ENCODE measurements at places on chromosomes 4 and X.
A peak's percentile ranks its signal among the peaks of the same experiment; 100 is the strongest.

DNA sequence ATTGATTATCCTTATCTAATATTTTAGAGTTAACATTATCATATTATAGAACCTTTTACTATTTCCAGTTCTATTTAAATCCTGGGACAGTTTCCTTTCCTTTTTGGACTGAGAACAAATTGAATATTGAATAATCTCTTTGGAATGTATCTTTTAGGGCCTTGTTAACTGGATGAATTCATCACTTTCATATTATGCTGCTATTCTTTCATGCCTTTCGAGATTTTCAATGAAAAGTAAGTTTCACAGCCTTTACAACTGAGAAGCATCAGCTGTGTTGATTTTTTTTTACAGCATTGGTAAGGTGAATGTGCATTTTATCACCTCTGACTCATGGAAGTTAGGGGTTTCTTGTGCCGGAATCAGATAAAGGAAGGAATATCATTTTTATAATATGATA is 39.6 kb downstream of the PDLIM5 start:
- DNase-seq, result no peak

DNA sequence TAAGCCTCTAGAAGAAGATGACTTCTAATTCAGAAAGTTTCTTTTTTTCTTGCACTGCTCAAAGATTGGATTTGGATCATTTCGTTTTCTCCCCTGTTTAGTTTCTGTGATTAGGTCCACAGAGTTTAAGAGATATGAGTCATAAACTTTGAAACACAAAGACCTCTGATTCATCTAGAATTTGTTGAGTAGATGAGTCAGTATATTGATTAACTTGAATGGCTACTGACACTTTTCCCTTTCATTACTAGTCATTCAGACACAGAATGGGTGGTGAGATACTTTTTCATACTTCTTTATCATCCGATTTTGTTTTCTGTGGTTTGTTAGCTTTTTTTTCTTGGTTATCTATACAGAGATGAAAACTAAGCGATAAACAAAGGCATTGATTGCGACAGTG is 34.1 kb upstream of the AFF2 start:
- no peak for DNase-seq

- no peak for DNase-seq
These were observed 280.2 kb upstream of the GALNTL6 start for GRCh38 chr4:171532968-171533367.

- no peak for DNase-seq
These were observed 49.9 kb downstream of the ZNF157 start for GRCh38 chrX:47420265-47420664.

- no peak for DNase-seq
These were observed 67.6 kb upstream of the TMEM150C start for GRCh38 chr4:82629238-82630000.

DNA sequence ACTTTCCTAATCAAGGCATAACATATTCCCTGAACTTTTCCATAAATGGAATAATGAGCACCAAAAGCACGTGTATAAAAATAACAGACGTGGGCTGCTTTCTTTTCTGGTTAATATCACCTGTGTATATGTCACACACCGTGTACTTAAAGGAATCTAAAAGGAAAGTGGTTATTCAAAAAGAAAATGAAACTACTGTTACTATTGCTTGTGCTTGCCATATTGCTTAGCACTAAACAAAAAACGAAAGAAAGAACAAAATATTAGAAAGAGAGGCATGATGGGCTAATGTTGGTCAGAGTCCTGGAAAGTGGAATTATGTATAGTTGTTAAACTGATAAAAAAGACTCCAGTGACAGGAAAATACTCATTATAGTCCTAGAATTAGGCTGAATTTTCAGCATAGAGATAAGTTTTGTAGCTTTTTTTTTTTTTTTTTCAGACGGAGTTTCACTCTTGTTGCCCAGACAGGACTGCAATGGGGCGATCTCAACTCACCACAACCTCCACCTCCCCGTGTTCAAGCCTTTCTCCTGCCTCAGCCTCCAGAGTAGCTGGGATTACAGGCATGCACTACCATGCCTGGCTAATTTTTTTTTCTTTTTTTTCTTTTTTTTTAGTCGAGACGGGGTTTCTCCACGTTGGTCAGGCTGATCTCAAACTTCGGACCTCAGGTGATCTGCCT is 123.2 kb downstream of the PABPC4L start:
- DNase-seq, result no peak

DNA sequence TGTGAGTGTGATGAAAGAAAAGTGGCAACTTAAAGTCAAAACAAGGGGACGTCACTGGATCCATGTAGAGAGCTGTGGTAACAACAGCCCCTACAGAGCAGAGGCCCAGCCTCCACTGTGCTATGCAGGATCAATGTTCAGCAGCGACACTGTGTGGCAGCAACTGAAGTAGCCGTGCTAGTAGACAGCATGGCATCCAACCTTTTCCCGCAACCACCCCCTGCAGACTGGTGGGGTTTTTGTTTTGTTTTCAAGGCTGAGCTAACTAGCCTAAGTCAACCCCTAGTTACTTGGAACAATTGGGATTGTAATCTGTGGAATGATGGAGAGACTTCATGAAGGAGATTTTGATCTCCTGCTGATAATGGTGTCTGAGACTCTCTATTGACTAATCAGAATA is 44.4 kb upstream of the PPARGC1A start:
- no peak for DNase-seq

DNA sequence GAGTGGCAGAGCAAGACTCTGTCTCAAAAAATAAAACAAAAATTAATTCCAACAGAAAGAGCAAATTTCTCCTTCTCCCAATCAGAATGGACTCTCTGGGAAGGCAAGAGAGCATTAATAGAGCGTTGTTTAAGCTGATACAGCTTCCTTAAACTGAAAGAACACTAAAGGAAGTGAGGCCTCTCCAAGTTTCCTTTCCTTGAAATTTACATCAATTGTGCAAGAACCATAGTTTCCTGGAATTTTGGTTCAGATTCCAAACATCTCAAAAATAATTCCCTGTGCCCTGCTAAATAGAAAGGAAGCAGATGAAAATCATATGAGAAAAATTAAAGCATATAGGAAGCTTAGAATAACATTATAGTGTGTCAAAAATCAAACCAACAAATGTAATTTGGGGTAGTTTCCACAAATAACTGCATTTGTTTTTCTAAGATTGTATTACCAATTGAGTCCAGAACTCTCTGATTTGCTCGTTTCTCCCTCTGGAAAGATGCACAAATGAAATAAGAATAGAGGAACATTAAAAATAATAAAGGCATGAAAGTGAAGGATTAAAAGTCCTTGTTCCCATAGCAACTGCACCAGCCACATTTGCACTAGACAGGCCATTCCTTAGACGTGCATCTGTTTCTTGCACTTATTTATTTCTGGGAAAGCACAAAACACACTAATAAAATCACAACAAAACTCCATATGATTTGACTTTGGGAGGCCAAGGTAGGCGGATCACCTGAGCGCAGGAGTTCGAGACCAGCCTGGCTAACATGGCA is 3.7 kb upstream of the FAM241A start:
- DNase-seq, result no peak

DNA sequence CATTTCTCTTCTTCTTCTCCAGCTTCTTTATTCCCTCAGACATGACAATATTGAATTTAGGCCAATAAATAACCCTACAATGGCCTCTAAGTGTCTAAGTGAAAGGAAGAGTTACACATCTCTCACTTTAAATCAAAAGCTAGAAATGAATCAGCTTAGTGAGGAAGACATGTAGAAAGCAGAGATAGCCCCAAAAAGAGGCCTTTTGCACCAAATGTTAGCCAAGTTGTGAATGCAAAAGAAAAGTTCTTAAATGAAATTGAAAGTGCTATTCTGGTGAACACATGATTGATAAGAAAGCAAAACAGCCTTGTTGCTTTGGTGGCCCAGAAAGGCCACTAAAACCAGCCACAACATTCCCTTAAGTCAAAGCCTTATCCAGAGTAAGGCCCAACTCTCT is 146.2 kb upstream of the HHIP start:
- DNase-seq, result no peak

- DNase-seq, result no peak
These were observed 646 bp upstream of the GSX2 start for GRCh38 chr4:54099287-54099747.

GRCh38 chr4:65825116-65825753 is 154.9 kb upstream of the EPHA5 start:
- DNase-seq, result no peak

GRCh38 chrX:154032653-154033052 is 13.0 kb upstream of the IRAK1 start:
- DNase-seq, result no peak

DNA sequence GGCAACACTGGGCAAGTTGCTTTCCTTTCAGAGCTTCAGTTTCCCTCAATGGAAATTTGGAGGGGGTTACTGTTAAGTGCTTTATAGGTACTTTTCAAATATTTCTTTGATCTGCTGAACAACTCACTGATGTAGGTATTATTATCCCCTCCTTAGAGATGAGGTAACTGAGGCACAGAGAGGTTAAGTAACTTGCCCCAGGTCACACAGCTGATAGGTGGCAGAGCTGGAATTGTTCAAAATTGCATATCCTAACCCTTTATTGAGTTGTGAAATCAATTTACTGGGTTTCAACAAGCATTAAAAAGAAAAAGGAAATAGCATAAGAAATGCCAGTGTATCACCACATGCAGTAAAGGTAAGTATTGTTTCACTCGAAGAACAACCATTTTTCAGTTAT is 6.6 kb downstream of the PPP1R3F start:
- DNase-seq, result no peak

- DNase-seq, result no peak
These were observed 50.1 kb downstream of the STARD8 start for GRCh38 chrX:68697465-68698125.

- DNase-seq, result no peak
These were observed 19.1 kb downstream of the BCOR start for GRCh38 chrX:40078489-40079227.

DNA sequence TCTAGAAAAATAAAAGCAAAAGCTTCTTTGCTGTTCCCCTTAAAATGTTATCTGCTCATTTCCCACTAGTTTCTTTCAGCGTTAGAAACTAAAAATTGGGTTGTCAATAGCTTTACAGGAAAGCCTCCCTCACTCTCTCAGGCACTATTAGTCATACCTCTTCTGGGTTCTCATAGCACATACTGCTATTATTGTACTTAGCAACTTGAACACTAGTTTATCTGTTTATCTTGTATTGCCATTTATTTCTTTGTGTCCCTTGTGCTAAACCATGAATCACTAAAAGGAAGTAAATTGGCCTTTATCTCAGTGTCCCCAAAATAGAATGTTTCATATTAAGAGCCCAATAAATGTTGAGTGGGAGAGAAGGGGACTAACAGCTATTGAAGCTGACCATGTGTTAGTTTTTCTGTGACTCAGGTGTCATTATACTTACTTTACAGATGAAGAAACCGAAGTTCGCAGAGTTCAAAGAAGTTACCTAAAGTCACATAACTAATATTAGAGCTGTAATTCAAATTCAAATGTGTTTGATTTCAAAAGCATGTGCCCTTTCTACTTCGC is 124.8 kb upstream of the CITED1 start:
- no peak for DNase-seq

DNA sequence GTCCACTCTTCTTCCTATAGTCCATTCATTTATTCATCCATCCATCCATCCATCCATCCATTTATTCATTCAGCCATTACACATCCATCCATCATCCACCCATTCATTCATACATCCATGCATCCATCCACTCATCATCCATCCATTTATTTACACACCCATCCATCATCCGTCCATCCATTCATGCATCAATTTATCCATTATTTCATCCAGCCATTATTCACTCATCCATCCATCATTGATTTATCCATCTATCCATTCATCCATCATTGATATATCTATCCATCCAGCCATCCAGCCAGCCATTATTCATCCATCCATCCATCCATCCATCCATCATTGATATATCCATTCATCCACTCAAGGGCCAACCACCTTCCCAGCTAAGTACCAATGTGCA is 12.7 kb downstream of the CPZ start:
- no peak for DNase-seq

- no peak for DNase-seq
These were observed 14.3 kb upstream of the HSD17B11 start for GRCh38 chr4:87405211-87405820.

DNA sequence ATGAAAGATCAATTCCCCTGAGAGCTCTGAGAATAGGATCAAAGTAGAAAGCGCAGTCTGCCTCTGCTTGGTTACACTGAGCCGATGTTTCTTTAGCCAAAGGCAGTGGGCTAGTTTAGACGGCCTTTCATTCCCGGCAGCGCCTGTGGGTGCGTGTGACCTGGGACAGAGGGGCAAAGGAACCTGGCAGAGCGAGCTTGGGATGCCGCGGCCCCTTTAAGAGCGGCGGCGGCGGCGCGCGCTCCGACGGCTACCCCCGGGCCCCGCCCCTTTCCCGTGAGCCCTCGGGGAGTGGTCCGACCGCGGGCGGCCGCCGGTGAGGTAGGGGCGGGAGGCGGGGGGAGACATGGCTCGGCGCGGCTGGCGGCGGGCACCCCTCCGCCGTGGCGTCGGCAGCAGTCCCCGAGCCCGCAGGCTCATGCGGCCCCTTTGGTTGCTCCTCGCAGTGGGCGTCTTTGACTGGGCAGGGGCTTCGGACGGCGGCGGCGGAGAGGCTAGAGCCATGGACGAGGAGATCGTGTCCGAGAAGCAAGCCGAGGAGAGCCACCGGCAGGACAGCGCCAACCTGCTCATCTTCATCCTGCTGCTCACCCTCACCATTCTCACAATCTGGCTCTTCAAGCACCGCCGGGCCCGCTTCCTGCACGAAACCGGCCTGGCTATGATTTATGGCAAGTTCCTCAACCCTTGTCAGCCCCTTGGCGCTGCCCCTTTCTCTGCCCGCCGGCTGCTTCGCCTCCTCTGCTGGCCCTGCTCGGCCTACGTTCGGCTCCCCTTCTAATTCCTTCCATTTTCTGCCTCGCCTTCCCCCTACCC is at the start of gene SLC9A6:
TSS of gene SLC9A6 (plus strand) at position 279 of the 816 bp plus-strand sequence. CDS start at position 503, 224 bp downstream.
- peak; percentile 62 for DNase-seq

DNA sequence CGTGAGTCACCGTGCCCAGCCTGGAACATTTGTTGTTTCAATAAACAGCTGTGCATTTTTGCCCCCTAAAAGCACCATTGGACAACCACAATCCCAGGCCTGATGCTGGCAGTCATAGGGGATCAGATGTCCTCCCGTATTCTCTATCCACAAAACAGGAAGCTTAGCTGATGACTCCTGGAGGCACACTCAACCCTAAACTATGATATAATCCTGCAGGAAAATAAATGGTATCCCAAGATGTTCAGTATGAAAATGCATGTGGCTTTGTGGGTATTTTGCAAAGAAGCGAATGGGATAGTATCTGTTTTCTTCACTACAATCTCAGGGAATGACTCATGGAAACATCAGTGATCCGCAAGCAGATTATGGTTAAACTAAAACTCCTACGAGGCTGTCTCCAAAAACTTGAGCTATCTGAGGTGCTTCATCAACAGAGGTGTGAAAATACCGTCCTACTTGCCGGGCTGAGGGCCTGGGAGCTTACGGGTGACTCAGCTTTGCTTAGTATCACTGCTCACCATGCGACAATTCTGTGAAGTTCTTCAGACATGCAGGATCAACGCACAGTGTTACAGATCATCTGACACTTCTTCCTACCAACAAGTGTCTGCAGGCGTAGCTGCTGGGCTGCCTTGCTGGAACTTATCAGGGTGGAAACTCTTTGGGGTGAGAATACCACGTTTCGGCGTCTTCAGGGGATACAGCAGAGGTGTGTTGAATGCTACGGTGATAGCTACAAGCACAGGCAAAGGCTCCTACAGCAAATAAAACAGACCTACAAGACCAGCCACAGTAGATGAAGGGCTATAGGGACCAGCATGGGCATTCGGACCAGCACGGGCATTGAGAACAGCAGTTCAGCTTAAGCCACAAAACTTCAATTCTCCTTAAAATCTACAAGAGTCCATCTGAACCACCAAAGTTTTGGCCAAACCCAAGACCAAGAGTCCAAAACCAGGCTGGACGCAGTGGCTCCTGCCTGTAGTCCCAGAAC is 148.5 kb downstream of the DHRSX start:
- no peak for DNase-seq

- no peak for DNase-seq
These were observed 5.4 kb upstream of the PHEX start for GRCh38 chrX:22026731-22027130.

All from effector memory CD4-positive, alpha-beta T cell (primary cell).